ENCODE measurements at places on chromosomes 4 and X.

DNA sequence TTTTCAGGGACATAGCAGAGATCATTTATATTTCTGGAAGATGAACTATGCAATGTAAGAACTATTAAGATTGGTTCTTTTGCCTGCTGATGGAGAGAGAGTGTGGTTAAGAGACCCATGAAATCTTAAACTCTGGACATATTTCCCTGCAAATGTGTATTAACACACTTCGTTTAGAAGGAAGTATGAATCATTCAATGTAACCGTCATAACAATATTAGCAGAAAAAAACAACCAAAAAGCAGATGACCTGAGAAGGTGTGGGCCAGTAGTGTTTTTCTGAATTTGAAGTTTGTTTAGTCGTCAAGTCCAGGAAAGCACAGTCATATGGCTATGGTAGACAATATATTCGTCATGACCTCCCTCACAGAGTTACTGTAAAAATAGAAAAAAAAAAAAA lies 2.5 kb upstream of the TMPRSS11D start:
- no peak for DNase-seq

GRCh38 chrX:115449742-115450141 lies 111.2 kb upstream of the PLS3 start:
- DNase-seq = peak; percentile 2

GRCh38 chr4:18840481-18840880 lies 818.9 kb upstream of the LCORL start:
- DNase-seq = no peak

DNA sequence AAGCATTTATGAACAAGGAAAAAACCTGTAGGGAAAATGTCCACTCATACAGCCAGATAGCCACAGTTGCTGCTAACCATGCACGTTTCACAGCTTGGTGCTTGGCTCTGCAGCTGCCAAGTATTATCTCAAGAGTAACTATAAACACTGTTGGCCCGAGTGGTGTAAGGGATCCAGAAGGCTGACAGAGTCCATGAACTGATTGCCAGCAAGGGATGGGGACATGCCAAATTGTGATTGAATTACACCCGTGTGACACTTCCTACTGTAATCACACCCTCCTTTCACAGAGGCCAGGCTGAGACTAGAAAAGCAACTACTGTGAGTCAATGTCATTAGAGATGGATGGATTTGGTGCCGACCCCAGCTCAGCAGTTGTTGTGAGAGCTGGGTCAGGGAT lies 223.9 kb upstream of the ANKRD50 start:
- DNase-seq = no peak

GRCh38 chr4:139659735-139660424 lies 5.7 kb upstream of the MGST2 start:
- DNase-seq = no peak

DNA sequence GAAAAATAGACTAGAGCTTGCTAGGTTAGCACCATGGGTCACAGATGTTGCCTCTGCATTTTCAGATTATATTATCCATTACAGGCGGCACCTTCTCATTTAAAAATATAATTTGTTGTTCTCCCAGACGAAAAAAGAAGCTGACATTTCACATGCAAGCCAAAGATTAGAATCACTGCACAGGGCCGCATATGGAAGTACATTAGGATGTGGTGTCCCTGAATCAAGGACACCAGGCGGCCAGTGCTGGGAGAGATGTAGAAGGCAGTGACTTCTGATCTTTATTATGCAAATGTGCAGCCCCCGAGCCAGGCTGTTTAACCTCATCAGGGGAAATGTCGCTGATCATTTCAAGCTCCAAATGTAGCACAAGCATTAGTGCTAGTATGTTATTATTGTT lies 22.8 kb downstream of the REELD1 start:
- no peak for DNase-seq

DNA sequence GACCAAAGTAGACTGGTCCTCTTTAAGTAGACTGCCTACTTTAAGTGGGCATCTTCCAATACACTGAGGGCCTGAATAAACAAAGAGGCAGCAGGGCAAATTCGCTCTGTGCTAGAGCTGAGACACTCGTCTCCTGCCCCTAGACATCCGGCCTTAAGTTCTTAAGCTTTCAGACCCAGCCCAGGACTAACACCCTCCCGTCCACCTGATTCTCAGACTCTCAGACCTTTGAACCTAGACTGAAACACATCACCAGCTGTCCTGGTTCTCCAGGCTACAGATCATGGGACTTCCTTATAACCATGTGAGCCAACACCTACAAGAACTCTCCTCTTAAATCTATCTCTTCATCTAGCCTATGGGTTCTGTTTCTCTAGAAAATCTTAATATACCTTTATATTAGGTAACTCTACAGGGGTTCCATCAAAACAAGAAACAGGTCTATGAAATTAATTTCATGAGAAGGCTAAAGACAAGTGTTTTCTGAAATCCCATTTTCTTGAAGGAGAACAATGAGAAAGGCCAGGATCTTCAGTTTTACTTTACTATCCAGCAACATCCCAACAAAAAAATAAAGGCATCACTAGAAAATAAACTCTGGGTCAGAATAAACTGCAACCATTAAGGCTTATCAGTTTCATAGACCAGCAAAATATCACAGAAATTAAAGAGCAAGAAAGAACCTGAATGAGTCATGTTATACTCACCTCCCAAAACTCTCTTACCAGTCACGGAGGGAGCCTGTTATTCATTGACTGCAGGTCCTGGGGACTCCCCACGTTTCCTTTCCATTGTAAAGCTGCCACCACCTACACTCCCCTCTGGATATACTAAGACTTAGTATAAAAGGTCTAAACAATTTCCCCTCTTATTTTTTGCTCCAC lies 14.8 kb downstream of the ADGRA3 start:
- DNase-seq = no peak

DNA sequence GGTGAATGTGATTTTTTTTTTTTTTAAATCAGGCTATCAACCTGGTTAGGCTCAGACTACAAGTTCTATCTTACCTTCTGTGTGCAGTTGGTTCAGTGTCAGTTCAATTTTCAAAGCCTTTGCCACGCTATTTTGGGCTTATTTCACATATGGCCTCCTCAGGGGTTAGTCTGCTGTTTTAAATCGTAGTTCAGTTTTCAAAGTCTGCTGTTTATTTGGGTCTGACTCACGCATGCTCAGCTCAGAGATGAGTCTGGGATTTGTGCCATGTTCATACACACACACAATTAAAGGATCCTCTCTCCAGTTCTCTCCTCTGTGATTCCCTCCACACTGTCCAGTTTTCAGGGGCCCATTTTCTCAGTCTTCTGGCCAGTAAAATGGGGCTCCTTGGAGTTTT lies 32.3 kb upstream of the ZFX start:
- DNase-seq = no peak

GRCh38 chr4:21806991-21807390 lies 141.6 kb downstream of the KCNIP4 start:
- DNase-seq = no peak

DNA sequence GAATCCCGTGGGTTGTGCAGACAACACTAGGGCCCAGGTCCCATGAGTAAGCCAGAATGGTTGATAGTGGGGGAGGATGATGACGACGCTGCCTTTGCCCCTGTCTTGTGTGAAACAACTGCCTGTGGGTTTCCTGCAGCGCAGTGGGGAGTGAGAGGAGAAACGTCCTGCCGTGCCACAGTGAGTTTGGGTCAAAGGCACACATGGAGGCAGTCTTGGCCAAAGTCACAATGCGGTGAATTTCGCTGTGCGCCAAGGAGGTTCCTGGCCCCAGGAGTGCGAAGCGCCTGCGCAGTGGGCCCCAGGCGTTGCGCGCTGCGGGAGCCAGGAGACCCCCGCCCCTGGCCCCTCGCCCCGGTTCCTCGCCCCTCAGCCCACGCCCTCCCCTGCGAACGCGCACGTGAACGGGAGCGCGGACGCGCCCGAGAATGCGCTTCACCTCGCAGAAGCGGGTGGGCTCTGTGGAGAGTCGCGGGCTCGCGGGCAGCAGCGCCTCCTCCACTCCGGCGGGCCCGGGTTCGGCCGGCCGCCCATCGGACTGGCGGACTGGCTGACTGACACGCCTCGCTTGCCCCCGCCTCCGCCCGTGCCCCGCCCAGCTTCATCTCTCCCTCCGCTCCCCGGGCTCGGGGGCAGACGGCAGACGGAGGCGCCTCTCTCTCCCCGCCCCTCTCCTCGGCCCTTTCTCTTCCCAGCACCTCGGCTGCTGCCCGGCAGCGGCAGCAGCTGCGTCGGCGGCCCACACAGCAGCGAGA lies at the start of gene NUDT10:
TSS of gene NUDT10 (plus strand) at position 635 of the 755 bp plus-strand sequence. CDS start 144 bp downstream, outside the sequence.
- DNase-seq = peak; percentile 11

DNA sequence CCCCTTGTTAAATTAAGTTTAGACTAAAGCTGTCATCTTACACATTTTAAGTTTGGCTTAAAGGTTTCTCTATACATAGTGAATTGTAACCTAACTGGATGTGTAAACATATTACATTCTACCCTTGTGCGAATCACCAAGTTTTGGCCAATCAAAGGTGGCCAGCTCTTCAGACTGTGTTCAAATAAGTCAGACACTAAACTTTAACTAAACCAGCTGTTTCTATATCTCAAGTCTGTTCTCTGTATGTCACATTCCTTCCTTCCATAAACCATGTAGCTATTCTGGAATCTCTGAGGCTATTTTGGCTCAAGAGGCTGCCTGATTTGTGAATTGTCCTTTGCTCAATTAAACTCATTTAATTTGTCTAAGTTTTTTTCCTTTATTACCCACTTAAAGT lies 6.7 kb downstream of the SULT1B1 start:
- no peak for DNase-seq

Measured in DMS79 treated with DMSO at 0.1 percent for 48 hours (cell line).